ENCODE measurements at places on chromosomes 4 and X. TPM values are rescaled to one million over a fixed set of nuclear protein-coding genes. Genes with fewer than 3 reads are reported as not detected.

DNA sequence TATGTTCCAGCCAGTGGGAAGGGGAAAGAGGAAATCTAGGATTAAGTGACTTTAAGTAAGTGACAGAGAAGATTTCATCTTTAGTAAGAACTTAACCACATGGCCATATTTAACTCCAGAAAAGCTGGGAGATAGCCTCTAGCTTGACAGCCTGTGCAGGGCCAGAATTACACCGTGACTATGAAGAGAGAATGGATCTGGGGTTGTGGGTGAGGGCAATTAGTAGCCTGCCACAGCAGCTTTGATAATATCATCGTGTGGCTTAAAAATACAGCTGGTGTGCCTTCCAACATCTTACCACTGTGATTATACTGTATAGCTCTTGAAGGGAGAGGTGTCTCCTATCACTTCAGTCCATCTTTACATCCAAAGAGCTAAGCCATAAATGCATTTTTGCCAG lies 57.6 kb upstream of the TBC1D9 start:
- H3K4me1 ChIP-seq = no peaks in the 10 kb centered on the region
- H3K27ac ChIP-seq = no peak overlapping the region
- DNase-seq = no peak

HDX gene
- 1.5 TPM for total RNA-seq

DNA sequence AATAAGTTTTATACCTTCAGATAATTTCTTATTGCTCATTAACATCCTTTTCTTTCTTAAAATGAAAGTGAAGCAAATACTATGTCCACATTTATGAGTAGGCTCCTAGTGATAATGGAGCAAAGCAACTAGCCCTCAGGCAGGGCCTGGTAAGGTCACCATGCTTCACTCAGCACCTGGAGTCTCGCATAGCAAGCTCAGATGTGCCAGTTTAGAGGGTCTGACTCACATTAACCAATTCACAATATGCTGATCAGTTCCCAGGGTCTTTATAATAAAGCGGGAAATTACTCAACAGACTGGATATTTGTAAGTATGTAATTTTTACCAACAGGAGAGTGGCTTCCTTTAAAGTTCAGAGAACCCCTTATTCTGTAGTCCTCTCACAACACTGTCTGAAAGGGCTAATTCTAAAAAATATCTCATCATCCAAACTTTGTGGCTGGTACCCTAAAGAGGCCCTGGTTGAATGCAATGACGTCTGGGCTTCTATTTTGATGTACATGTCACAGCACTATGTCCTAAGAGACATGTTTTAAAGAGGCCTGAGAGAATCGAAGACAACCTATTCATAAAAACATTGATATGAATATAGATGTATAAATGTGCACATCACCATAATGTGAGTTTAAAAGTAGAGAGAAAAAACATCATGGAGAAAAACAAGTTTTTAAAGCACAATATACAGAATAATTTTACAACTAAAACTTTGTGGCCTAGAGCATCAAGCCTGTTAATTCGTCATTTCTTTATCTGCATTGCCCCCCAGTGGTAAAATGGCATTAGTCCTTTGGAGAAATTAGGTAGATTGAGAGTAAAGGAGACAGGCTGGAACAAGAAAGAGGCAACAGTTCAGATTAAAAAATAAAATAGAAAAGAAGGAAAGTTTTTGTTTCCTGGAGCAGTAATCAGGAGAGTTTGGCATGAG lies 44.3 kb downstream of the IL21 start:
- peaks cover 13% of the 10 kb centered on the region for H3K36me3 ChIP-seq
- peak; percentile 51 for DNase-seq
- peaks cover 53% of the 10 kb centered on the region for H3K4me1 ChIP-seq
- no peaks in the 10 kb centered on the region for H3K27me3 ChIP-seq
- H3K4me3 ChIP-seq = peak overlapping the region; percentile 59

DNA sequence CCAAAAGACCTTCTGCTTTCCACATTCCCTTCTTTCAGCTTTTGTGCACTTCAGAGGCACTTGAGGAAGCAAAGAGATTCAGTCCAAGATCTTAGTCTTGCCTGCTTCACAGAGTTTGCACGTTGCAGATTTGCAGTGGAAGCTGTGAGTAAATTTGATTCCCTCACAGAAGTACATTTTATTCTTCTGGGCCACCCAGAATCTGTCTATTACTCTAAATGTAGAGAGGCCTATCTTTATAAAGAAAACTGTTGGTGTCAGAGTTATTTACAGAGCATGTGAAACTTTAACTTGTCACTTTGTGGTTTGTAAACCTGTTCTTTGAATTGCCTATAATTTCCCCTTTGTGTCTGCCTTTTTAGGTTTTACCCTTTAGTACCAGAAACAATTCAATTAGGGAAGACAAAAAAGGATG lies 15.5 kb downstream of the SPRY1 start:
- H3K4me3 ChIP-seq = no peak overlapping the region
- H3K27me3 ChIP-seq = peaks cover 2% of the 10 kb centered on the region
- H3K36me3 ChIP-seq = no peaks in the 10 kb centered on the region

GABRG1 gene
- not detected for total RNA-seq

Measured in activated CD4-positive, alpha-beta T cell treated with anti-CD3 and anti-CD28 coated beads for 36 hours (primary cell).